ENCODE measurements at places on chromosomes 3 and 15.

GRCh38 chr3:12611117-12611516, 52.8 kb downstream of the RAF1 start:
- no peak for DNase-seq

- DNase-seq = no peak
Measured at GRCh38 chr15:31458596-31459399, 132.2 kb downstream of the KLF13 start.

DNA sequence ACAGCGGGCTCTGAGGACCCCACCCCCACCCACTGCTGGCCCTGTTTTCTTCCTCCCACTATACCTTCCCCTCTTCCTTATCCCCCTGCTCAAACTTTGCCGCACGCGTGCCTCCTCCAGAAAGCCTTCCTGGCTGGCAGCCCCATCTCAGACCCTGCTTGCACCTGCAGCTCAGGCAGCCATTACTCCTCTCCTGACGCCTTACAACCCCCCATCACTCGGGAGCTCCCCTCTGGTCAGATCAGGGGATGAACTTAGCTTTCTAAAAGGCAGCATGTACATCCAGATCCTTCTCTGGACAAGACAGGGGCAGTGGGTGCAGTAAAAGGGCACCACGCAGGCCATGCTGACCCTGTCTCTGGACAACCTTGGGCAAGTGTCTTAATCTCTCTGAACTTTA, 94.5 kb downstream of the SEC22A start:
- DNase-seq = no peak

DNA sequence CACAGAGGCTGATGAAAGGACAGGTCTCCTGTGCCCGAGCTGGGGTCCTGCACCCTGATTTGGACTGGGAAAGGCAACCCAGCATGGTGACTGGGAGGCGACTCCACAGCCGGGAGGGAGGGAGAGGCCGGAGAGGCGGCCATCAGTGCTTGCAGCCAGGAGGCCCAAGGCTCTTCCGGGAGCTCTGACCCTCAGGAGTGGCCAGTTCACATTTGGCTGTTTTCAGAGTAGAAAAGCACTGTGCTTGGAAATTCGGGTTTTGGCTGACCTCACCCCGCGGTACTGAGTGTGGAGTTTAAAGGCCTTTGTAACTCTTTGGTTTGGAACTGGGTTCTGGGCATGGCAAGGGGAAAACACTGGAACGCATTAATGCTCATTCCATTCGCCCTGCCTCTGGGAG, 31.9 kb downstream of the SMAD6 start:
- DNase-seq = no peak

- DNase-seq = no peak
Measured at GRCh38 chr15:64092864-64093626, 593 bp downstream of the CIAO2A start.

DNA sequence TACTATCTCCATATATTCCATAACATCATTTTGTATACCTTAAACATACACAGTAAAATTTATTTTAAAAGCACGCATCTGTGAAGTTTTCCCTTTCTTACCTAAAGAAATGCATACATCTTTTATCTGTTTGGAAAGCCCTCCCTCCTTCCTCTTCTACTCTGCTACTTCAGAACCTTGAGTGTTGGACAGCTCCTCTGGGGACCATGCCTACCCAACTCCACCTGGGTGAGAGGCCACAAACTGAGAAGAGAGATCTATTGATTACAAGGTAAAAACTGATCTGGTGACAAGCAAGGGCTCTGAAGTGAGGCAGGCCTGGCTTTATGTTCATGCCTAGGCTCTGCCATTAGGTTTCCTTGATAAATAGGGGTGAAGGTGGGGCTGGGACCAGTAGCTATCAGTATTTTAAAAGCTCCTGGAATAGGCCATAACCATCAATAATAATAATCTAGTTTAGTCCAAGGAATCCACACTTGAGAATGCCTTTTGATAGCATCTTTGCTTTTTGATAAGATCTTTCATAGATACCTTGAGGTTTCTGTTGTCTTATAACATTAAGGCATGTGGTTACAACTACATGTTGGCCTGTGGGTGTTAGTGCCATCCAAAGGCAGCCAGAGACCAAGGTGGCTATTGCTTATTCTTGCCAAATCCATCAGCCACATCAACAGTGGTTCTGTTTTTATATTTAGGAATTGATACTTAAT, 148.8 kb downstream of the KCNMB2 start:
- no peak for DNase-seq

DNA sequence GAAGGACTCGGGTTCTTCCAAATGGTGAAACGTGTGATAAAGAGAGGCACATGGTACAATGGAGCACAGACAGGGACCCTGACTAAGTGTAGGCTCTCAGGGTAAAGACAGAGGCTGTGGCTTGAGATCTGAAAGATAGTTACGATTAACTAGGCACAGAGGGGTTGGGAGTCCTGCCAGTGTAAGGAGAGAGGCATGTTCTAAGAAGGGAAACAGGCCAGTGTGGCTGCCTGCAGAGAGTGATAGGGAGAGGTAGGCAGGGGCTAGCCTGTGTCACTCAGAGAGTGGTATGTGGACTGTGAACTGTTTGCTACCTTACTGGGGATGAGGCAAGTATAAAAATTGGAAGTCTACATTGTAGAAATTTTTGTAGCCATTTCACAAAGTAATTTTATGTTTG, 109.5 kb downstream of the PEX5L start:
- DNase-seq = no peak

DNA sequence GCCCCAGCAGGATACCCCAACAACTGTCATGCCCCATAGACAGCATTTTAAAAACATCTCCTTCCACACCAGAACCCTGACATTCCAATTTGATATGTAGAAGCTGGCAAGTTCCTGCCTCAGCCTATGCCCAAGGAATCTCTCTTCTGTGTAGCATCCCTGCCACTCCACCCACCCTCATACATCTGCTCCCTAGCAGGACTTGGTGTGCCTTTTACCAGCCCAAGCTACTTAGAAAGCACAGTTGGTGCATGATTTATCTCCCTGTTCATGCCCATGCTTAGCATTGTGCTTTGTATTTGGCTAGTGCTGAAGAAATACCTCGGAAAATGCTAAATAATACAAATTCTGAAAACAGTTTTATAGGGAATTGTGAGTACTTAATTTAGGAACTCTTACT, 236.9 kb upstream of the HES1 start:
- no peak for DNase-seq
